Kidney epithelial cell (primary cell): ENCODE measurements at places on chromosomes 16 and 17.

DNA sequence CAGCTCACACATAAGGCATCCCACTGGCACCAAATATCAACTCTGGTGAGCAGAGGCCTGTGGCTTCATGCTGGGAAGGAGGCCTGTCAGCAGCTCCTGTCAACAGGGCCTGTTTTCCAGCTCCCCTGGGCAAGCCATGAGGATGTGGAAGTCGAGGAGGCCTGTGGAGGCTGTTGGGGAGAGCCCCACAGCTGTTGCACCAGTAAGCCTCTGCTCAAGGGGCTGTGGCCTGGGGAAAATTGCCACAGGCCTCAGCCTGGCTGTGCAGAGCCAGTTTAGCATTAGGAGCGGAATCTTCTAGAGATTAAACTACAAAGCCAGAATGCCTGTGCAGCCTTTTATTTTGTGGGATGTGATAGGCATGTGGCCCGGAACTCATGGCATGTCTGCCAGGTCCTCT is 202.1 kb downstream of the SPECC1 start:
- no peak for DNase-seq

DNA sequence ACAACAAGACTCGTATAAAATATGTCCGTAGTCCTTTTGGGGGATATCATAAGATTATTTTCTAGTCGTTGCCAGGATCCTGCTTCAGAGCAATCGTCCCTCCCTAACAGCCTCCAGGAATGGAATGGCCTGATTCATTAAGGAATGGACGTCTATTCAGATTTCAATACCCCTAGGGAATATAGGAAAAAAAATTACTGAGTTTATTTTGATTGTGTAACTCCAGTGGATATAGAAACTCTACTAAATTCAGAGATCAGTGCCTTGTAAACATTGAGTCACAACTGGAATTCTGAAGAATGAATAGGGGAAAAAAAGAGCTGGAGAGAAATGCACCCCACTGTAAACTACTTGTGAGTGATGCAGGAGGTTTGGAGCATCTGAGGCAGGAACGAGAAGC is 1171.5 kb upstream of the GOT2 start:
- DNase-seq: no peak

DNA sequence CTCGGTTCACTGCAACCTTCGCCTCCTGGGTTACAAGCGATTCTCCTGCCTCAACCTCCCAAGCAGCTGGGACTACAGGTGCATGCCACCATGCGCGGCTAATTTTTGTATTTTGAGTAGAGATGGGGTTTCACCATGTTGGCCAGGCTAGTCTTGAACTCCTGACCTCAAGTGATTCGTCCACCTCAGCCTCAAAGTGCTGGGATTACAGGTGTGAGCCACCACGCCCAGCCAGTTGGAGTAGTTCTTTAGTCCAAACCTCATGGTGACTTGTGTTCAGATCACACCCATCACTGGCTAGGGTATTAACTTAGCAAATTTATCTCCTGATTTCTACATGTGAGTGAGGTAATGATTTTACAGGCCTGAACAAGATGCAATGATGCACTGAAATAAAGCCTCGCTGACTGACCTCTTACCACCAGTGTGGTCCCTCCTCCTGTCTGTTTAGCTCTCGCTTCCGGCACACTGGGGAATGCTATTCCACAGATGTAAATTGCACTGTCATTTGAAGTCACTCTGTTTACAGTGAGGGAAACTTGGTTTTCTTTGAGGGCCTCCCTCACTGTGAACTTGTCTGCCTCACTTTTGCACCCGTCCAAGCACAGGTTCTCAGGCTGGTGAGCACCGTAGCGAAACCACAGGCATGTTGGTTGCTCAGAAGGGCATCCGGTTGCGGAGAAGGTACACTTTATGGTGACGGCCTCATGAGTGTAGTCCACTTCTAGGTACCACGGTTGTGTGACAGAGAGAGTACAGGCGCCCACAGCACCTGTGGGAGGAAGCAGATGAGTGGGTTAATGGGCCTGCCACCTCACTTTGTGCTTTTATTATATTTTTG is 5.5 kb downstream of the IGSF6 start:
- DNase-seq: no peak

- DNase-seq: no peak
Measured at GRCh38 chr16:31242206-31242605, 17.6 kb upstream of the ITGAM start.

DNA sequence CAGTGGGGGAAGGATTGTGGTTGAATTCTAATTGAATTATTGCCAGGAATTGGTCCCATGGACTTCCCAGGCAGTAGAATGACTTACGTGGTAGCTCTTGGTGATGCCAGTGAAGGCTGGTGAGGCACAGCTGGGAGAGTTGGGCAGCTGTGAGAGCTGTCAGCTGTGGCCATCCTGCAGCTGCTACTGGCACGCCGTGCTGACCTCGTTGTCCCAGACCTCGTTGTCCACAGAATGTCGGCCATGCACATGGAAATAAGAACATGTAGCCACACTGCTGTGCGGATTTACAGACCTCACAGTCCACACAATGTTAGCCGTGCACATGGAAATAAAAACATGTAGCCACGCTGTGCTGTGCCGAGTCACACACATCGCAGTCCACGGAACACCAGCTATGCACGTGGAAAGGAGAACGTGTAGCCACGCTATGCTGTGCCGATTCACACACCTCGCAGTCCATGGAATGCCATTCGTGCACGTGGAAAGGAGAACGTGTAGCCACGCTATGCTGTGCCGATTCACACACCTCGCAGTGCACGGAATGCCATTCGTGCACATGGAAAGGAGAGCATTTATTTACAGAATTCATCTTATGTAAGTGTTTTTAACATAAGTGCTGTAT is 59.2 kb downstream of the BANP start:
- DNase-seq: no peak

- DNase-seq: peak; percentile 26
Measured at GRCh38 chr17:60641810-60642220, 35.8 kb upstream of the BCAS3 start.

DNA sequence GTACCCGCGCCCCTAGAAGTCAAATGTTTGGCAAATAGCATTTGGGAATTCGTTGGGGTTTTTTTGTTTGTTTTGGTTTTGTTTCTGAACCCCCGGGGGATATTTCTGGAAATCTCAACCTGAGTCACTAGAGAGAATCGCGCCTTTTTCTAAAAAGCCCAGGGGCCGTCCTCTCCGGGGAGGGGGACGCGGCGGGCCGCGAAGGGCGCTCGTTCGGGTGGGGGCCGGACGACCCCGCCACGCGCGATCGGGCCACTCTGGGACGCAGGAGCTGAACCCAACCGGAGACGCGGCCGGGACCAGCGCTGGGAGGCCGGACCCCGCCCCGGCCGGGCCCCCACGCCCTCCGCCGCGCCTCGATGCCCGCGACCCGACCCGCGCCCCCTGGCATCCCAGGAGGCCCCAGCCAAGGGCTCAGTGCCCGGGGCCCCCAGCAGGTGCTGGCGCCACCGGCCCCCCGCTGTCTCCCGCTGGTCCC is 302 bp downstream of the LITAF start:
- no peak for DNase-seq

- no peak for DNase-seq
Measured at GRCh38 chr17:39026980-39027451, 59.8 kb upstream of the FBXO47 start.

GRCh38 chr17:70989280-70989679 is 819.9 kb downstream of the KCNJ2 start:
- no peak for DNase-seq

DNA sequence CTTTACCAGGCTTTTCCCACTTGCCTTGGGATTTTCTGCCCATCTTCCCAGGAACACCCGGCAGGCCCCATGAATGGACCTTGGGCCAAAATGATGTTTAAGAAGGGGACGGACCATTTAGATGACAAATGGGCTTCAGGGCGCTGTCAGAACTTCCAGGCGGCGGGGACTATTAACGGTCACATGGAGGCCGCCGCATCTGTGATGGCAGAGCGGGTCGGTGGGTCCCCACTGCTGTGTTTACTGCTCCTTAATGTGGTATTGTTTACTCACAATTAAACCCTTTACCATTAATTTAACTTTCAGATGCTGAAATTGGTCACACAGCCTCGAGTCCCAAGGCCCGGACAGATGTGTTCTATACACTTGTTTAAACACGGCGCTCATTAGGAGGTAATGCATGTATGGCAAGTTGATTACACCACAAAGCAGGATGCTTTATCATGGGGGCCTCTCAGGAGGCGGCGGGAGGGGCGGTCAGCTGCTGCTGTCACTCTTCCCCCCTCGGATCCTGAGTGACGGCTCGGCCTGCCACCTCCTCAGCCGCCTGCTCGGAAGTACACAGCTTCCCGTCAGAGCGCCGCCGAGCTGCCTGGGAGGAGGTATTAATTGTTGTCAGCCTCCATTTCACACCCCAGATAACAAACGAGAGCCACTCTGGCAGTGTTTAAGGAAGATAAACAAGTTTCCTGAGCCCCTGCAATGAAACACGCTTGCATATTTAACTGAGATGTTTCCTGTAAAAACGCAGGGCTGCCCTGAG is 83.9 kb upstream of the IRX3 start:
- no peak for DNase-seq

- no peak for DNase-seq
Measured at GRCh38 chr17:83008186-83008510, 71.3 kb upstream of the METRNL start.

DNA sequence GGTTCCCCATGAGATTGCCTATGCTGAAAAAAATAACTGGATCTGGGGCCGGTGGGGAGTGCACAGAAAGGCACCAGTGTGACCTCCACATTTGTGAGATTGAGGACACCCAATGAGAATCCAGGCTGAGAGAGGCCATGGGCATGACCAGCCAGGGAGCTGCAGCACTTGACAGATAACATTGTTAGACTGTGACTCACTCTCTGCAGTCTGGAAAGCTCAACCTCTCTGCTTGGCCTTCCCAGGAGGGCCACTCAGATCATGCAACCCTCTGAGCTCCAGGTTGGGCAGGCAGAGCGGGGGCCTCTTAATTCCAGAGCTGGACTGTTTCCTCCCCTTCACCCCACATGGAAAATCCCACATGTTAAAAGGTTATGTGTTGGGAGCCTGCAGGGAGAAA is 30.1 kb downstream of the FZD2 start:
- DNase-seq: peak; percentile 95

GRCh38 chr17:73390851-73391250 is 79.0 kb upstream of the CDC42EP4 start:
- no peak for DNase-seq

DNA sequence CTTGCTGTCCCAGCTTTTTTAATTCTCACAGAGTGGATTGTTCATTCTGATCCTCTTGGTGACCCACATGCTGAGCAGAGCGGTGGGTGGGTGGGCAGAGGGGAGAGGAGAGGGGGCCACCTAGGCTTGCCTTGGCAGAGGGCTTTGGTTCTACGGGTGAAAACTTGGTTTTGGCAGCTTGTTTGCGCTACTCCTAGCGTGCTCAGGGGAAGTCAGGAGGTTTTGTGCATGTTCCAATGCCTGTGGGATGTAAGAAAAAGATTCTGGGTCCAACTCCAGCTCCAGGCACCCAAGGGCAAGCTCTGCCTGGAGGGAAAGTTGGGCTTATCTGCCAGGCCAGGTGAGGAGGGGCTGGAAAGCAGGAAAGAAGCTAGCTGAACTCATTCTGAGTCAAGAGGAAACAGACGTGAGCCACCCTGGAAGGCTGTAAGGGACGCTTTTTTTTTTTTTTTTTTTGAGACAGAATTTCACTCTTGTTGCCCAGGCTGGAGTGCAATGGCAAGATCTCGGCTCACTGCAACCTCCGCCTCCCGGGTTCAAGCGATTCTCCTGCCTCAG is 169.1 kb downstream of the WSCD1 start:
- DNase-seq: no peak

- no peak for DNase-seq
Measured at GRCh38 chr17:62787366-62787765, 20.7 kb downstream of the MARCHF10 start.

- no peak for DNase-seq
Measured at GRCh38 chr17:27958708-27959381, 65.7 kb upstream of the LYRM9 start.

DNA sequence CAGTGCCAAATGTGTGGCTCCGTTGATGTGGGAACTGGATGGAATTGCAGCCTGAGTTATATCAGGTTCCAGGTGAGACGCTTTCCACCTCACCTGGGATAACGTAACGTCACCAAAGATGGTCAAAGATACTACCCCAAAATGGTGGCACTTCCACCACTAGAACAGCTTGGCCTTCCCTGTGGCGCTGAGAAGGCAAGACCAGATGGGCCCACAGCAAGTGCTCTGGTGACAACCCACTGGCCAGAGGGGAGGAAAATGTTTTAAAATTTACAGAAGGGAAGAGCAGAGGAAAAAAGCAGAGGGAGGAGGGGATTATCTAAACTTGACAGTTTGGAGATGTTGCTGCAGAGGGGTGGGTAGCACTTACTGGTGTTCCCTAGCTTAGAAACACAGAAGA is 7.5 kb upstream of the ITGA2B start:
- no peak for DNase-seq

GRCh38 chr17:6654841-6655731 is 3.5 kb downstream of the C17orf100 start:
- no peak for DNase-seq

DNA sequence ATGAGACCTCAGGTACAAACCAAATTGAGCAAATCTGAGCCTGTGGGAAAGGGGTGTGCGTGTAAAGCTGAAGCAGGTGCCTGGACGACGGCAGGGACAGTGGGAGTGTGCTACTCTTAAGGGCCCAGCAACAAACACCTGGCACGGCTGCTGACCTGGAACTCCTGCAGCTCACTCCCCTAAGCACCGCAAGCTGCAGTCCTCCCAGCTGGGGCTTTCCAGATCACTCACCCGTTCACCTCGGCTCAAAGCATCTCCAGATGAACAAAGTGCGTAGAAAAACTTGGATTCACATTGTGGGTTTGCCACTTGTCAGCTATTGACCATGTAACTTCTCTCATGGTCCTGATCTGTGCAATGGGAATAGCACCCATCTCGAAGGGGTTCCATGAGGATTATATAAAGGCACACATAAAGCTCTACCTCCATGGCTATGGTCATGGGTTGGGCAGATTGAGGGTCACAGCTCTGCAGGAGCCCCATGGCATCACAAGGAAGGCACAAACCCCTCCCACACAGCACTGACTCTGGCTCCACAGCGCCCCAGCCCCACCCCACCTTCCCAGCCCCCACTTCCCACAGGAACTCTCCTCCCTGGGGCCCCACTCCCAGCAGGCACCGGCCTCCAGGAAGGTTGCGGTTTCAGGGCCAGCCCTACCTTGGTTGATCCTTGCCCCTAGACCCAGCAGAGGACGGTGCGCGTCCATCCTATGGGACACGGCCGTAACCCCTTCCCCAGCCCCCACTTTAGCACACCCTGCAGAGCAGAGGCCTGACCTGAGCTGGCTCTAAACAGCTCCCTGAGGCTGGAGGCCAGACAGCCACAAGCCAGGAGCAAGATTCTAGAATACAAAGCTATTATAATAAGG is 21.9 kb downstream of the ST3GAL2 start:
- DNase-seq: no peak

- no peak for DNase-seq
Measured at GRCh38 chr17:44402564-44403172, 13.2 kb upstream of the ITGA2B start.

GRCh38 chr16:74617206-74617788 is 10.4 kb upstream of the GLG1 start:
- DNase-seq: no peak

DNA sequence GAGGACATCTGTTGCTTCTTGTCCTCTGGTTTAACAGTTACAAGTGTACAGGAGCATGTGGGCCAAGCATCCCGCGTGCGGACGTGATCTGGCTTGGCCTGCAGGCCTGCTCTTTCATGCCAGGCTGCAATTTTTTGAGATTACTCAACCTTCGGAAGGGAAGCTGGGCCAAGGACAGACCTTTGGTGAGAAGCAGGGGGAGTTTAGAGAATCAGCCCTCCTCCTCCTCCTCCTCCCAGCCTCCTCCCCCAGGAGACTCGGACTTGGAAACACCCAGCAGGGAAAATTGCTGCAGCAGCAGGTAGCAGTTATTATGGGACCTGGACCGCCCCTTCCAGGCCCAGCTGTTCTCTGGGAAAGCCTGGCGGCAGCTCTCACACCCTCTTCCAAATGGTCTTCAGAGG is 5.1 kb upstream of the KLHL36 start:
- DNase-seq: peak; percentile 56
